ENCODE measurements at places on chromosomes 12 and 14.

- no peak for DNase-seq
Measured at GRCh38 chr14:64762044-64763034, 58.1 kb downstream of the PLEKHG3 start.

- DNase-seq, result no peak
Measured at GRCh38 chr14:34593740-34594375, 36.1 kb downstream of the SNX6 start.

GRCh38 chr14:22536853-22537338, 52.1 kb downstream of the DAD1 start:
- DNase-seq, result peak; percentile 89

GRCh38 chr14:92601757-92602417, 88.3 kb downstream of the RIN3 start:
- no peak for DNase-seq

GRCh38 chr12:110760204-110760609, 17.5 kb upstream of the PPP1CC start:
- no peak for DNase-seq

DNA sequence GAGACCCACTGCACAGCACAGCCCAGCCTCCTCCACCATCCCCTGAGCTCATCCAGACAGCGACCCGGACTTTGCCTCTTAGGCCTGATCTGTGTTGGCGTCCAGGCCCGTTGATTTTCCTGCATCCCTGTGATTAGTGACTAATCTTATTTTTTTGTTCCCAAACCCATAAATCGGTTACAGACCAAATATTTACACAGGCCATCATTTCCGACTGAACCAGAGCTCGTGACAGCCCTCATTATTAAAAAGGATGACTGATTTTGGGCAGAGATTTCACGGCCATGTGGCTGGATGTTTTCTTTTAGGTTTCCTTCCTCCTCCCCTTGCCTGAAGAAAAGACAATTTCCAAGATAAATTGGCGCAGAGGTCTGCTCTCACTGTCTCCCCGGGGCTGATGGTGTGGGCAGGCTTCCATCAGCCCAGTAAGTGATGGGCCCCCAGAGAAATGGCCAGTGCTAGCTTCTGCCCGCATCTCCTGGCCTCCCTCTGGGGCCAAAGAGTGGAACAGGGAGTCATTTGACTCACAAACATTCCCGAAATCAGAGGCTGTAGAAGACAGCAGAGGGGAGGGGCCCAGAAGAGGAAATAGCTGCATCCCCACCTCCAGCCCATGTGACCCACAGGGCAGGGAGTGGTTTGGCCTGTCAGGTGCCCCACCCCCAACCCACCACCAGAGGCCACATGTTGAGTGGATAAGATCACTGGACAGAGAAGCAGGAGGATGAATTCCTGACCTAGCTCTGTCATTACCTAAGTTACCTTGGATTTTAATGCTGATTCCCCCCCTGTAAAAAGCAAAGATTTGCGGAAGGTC, 283.5 kb downstream of the KSR2 start:
- no peak for DNase-seq

DNA sequence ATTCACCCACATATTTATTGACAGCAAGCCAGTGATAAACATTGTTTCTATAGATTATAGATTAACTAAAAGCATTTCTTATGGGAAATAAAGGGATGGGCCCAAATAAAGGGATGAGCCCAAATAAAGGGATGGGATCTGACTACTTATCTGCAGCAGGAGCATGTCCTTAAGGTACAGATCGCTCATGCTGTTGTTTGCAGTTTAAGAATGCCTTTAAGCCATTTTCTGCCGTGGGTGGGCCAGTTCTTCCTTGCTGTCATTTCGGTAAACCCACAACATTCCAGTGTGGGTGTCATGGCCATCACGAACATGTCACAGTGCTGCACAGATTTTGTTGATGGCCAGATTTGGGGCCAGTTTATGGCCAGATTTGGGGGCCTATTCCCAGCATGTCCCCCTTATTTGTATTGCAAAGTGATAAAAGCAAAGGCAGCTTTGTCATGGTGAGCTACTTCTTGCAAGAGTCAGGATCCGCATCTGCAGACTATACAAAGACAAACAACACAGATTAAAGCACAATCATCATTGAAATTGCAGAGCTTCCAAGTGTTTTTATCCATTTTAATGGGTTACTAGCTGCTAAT, 700.7 kb downstream of the LRFN5 start:
- DNase-seq, result no peak

- DNase-seq, result no peak
Measured at GRCh38 chr12:54376596-54376995, 7.9 kb downstream of the ZNF385A start.

DNA sequence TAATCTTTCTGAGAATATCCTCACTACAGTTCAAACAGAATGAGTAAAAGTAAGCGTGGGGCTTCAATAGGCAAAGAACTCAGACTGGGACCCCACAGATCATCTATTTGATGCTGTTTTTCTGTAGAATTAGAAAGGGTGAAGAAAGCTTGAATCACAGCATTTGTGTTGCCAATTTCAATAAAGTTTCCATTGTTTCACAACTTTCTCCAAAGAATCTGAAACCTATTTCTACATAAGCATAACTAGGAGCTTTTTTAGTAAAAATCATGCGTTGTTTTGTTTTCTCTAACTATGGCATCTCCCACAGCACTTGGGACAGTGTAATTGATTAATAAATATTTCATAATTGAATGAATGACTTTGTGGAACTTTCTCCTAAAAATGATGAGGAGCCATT, 16.7 kb upstream of the NEDD1 start:
- DNase-seq, result no peak

GRCh38 chr12:26455936-26456574, 260.7 kb downstream of the SSPN start:
- DNase-seq, result no peak

DNA sequence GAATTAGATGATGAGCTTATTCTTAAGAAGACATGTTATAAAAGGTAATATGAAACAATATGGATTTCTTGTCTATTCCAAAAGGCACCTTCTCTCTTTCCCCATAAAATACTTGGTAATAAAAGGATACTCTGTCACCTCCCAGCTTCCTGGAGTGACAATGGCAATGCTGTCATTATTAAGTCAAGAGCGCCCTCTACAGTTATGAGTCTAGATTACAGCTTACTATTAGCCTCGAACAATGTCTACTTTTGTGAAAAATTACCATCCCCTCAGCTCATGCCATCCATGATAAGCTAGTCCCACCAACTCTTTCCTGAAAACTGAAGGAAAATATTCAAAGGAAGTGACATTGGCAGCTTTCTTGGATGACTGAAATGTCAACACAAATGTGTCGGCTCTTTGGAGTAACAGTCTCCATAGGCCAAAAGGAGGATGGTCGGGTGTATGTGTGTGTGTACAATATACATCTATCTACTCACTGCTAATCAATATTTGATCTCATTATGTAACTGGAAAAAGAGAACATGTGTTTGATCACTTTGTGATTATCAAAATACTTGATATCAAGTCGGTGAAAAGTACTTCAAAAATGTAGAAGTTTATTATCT, 48.7 kb upstream of the CDKN3 start:
- no peak for DNase-seq

- DNase-seq, result no peak
Measured at GRCh38 chr14:95312311-95312710, 7.4 kb downstream of the CLMN start.

DNA sequence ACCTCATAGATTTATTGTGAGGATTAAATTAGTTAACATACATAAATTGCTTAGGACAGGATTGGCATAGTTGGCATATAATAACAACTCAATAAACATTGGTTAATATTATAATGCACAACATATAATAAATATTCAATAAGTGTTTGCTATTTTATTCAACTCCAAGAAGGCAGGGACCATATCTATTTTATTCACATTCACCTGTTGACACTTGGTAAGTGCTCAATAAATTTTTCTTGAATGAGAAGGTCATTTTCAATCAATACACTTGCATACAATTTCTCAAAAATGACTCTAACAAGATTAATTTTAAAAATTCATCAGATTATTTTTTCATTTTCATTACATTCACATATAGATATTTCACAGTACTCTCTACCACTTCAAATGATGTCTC, 12.4 kb upstream of the NUP107 start:
- DNase-seq, result no peak

GRCh38 chr12:12817616-12818015, 4.5 kb downstream of the DDX47 start:
- no peak for DNase-seq

GRCh38 chr14:102868956-102869547, 53.4 kb upstream of the AMN start:
- DNase-seq, result no peak

DNA sequence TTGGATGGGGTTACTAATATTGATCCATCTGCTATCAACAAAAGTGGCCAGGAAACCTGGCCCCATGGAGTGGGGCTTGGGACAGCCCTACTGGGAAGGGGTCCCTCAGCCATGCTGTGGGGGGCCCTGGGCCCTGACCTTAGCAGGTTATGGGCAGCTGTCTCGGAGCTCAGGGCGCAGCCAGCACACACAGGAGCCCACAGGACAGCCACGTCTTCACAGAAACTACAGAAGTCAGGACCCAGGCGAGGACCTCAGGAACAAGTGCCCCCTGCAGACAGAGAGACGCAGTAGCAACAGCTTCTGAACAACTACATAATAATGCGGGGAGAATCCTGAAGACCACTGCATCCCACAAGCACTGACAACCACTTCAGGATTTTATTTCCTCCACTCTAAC, 11.9 kb upstream of the FKBP11 start:
- no peak for DNase-seq

- DNase-seq, result no peak
Measured at GRCh38 chr14:75566752-75567151, 11.7 kb upstream of the FLVCR2 start.

DNA sequence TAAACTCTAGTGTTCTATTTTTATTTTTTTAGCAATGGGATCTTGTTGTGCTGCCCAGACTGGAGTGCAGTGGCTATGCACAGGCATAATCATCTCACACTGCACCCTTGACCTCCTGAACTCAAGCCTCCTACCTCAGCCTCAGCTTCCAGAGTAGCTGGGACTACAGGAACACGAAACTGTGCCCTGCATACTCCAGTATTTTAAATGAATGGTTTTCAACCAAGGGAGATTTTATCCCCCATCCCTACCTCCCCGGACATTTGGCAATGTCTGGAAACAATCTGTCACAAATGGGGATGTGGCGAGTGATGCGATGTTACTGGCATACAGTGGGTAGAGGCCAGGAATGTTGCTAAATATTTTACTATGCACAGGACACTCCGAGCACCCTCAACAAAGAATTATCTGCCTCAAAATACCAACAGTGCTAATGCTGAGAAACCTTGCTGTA, 2.1 kb downstream of the CBX5 start:
- DNase-seq, result no peak

DNA sequence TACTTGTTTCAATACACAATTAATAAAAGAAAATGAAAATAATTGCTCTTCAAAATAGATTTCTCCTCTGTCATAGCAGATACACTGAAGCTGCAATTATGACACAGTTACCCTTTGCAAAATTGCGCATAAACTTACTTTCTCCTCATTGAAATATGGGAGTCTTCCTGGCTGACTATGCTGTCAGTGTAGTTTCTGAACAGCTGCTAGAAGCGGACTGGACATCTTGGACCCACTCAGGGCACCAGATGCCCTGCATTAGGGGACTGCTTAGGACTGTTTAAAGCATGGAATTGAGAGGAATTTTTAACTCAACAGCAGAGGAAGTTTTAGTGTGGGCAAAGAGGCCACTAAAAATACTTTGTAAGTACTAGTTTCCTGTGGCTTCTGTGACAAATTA, 454.9 kb downstream of the ATP23 start:
- no peak for DNase-seq

GRCh38 chr12:49279706-49280159, 14.9 kb downstream of the TUBA1C start:
- DNase-seq, result no peak

GRCh38 chr12:56361487-56362129, 1.0 kb downstream of the APOF start:
- no peak for DNase-seq

GRCh38 chr12:52151837-52152783, 39.7 kb downstream of the KRT80 start:
- DNase-seq, result peak; percentile 22

- DNase-seq, result peak; percentile 12
Measured at GRCh38 chr12:49706351-49707127, 666 bp downstream of the FMNL3 start.

GRCh38 chr12:102471556-102471955, 8.8 kb downstream of the IGF1 start:
- no peak for DNase-seq

GRCh38 chr12:83199069-83199468, 512.4 kb downstream of the TMTC2 start:
- DNase-seq, result no peak

- no peak for DNase-seq
Measured at GRCh38 chr12:6828781-6829535, 751 bp downstream of the P3H3 start.

DNA sequence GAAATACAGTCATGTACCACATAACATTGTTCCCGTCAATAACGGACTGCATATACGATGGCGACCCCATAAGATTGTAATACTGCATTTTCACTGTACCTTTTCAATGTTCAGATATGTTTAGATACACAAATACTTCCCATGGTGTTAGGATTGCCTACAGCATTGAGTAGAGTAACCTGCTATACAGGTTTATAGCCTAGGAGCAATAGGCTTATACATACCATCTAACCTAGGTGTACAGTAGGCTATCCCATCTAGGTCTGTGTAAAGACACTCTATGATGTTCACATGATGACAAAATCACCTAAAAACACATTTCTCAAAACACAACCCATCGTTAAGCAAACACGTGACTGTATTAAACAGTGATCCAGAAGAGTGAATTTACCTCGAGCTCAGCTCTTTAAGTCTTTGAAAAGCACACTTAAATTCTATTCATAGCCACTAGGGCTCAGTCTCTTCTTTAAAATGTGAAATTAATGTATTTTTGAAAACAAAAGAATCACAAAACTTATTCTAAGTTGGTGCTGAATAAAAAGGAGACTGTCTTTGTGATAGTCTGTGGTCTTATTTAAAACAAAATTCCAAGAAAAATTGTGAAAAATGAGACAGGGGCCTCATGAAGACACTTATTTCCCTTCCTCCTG, 239.1 kb upstream of the ARID2 start:
- no peak for DNase-seq

GRCh38 chr14:76080025-76080424, 71.7 kb upstream of the GPATCH2L start:
- DNase-seq, result no peak

GRCh38 chr12:104682790-104683279, 226.1 kb downstream of the CHST11 start:
- DNase-seq, result peak; percentile 57
